ENCODE measurements at places on chromosomes 16 and 17.

DNA sequence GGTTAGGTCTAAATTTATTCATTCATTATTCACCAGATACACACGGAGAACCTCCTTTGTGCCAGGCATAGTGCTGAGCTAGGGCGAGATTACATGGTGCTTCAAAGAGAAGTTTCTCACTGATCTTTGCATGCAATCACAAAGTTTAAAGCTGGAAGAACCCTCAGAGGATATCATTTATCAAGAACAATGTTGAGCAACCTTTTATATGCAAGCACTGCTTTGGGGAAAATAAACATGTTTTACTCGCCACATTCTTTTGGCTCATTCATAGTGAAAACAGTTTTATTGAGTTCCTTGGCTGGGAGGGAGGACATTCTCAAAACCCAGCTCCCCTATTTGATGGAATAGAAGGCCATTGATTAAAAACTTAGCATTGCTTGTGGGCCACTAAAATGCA is 49.8 kb upstream of the XYLT1 start:
- DNase-seq = peak; percentile 77

DNA sequence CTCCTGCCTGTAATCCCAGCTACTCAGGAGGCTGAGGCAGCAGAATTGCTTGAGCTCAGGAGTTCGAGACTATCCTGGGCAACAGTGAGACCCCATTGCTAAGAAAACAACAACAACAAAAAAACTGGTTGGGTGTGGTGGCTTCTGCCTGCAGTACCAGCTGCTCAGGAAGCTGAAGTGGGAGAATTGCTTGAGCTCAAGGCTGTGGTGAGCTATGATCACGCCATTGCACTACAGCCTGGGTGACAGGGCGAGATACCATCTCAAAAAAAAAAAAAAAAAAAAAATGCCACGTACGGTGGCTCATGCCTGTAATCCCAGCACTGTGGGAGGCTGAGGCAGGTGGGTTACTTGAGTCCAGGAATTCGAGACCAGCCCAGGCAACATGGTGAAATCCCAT is 34.1 kb downstream of the NME2 start:
- DNase-seq = no peak

DNA sequence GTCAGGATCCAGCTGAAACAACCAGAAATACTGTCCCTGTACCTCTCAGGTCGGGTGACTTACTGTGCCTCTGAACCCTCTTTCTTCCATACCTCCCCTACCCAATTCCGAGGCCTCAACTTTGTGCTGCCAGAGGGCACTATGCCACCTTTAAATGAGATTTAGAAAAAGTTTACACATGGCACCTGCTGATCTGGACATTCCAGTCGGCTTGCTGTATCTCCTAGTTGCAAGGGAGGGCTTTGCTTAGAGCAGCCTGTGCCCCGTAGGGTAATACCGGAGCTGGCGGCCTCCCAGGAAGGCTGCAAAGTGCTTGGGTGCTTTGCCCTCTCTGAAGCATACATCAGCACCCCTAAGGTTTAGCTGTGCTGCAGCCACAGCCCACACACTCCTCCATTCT is 306.0 kb upstream of the RBFOX1 start:
- DNase-seq = no peak

DNA sequence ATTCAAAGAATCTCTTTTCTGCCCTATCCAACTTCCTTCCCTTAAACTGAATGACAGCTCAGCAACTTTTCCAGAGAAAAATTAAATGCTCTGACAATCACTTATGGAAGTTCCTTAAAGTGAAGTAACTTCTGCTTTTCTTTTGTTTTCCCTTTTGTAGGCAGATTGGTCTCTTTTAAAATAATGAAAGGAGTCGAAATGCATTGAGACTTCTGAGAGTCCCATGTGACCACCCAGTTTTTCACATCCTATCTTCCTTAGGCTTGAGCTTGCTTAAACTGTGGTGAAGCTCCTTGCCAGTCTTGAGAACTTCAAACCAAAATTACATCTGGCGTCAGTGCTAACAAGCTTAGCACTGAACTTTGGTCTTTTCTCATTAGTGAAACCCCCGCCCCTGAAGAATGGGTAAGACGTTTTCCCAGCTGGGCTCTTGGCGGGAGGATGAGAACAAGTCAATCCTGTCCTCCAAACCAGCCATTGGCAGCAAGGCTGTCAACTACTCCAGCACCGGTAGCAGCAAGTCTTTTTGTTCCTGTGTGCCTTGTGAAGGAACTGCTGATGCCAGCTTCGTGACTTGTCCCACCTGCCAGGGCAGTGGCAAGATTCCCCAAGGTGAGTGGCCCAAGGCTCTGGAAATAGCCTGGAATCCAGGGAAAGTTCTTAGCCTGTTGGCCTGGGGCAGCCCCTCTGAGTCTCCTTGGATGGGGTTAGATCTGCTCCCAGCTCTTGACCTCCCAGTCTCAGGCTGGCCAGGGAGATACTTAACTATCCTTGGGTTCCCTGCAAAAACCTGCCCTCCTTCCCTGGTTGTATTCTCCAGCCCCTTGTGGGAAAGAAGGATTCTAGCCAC is 1.2 kb downstream of the TMEM106A start:
- DNase-seq = peak; percentile 22

GRCh38 chr16:17379121-17379571 is 91.6 kb downstream of the XYLT1 start:
- peak; percentile 88 for DNase-seq

GRCh38 chr16:65202461-65202860 is 80.6 kb upstream of the CDH11 start:
- peak; percentile 44 for DNase-seq

DNA sequence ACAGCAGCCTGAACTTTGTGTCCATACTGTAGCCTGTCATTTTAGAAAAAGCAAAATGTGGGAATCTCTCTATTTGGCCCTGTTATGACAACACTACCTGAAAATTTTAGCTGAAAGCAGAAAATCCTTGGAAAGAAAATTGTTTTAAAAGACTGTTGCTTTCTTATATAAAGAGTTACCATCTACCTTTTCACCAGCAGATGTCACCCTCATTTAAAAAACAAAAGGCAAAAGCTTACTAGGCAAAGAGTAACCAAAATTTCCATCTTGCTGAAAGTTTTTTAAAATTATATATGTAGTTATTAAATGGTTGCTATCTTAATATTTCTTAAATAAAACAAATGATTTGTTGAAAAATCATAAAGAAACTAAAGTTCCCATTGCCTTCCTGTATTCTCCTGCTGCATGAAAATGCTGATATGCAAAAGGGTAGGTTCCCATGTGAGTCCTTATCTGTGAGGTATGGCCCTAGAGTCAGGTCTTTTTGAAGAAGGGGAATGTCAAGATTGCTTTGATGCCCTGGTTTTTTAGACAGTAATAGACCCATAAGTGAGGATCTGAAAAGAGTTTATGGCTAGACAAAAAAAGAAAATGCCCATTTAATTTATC is 61.0 kb downstream of the TNRC6C start:
- peak; percentile 63 for DNase-seq

GRCh38 chr16:2056681-2057407 is 9.1 kb downstream of the TSC2 start:
- peak; percentile 22 for DNase-seq

DNA sequence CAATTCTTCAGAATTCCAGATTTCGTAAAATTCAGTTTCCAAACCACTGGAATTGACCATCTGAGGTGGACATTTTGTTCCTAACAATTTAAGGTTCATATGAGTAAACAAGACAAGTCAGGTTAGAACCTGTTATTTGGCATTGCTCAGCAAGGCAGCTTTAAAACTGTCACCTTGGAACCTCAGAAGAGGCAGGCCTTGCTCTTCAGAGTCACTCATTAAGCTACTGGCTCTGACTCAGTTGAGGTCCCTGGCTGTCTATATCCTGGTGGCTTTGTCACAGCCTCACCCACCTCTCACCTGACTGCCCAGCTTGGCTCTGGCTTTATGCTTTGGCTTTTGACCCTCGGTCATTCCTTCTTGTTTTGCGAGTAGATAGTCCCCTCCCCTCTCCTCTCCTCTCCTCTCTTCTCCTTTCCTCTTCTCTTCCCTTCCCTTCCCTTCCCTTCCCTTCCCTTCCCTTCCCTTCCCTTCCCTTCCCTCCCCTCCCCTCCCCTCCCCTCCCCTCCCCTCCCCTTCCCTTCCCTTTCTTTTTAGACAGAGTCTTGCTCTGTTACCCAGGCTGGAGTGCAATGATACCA is 238.4 kb downstream of the SHISA9 start:
- no peak for DNase-seq

Data from AG10803 (cell line).